ENCODE measurements at places on chromosomes 5 and 9.

DNA sequence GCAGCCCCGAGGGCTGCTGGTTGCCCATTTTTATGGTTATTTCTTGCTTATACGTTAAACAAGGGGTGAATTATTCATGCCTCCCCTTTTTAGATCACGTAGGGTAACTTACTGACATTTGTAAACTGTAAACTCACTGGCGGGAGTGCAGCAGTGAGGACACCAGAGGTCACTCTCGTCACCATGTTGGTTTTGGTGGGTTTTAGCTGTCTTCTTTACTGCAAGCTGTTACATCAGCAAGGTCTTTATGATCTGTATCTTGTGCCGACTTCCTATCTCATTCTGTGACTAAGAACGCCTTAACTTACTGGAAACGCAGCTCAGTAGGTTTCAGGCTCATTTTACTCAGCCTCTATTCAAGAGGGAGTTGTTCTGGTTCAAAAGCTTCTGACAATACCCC is 155.0 kb upstream of the PRDM9 start:
- DNase-seq = no peak

GRCh38 chr9:129996161-129996830 is 46.7 kb downstream of the FNBP1 start:
- no peak for DNase-seq

DNA sequence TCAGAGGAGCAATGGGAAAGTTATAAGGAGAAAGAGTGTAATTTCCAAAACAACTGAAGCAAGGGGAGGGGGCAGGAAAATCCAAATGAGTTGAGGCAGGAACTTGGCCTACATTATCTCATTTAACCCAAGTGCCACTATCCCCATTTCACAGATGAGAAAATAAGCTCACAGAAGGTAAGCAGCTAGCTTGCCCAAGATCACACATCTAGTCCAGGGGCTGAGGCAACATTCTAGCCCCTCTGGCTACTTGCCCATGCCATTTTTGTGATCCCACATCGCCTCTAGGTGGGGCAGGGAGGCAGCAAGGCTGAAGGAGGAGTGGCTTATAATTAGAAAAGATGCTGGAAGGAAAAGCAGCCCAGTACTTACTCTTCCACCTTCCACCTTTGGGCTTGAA is 2.6 kb upstream of the PSIP1 start:
- no peak for DNase-seq

DNA sequence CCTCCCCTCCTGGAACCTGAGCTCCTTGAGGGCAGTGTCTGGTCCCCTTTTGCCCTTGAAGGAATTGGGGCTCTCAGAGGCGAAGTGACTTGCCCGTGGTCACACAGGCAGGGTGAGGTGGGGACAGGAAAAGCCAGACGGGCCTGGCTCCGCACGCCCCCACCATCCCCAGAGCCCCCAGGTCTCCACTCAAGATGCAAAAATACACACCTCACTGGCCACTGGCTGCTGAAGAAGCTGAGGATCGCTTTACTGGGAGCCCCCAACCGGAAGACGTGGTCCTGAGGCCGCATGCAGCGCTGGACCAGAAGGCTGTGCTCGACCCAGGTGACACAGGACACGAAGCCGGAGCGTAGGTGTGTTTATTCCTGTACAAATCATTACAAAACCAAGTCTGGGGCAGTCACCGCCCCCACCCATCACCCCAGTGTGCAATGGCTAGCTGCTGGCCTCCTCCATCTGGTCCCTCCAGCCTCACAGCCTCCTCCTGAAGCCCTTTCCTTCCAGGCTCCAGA is 7.6 kb upstream of the AK1 start:
- no peak for DNase-seq

DNA sequence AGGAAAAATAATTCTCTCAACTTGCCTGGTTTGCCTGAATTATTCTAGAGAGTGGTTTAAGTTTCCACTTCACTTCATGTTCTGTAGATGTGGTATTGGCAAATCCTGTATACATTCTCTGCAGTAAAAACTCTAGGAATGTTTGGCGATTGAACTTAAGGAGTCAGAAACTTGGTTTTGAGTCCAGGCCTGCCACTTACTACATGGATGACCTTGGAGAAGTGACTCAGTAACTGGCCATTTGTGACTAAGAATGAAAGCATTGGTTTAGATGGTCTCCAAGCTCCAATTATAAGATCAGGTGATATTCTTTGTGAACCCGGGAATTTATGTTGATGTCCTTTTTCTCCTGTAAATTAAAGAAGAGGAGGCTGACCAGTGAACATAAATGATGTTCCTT is 233.8 kb downstream of the GAS1 start:
- no peak for DNase-seq

GRCh38 chr9:111118256-111118948 is 80.1 kb upstream of the LPAR1 start:
- DNase-seq = no peak

- DNase-seq = no peak
Measured at GRCh38 chr9:78821126-78821822, 524.3 kb downstream of the PSAT1 start.

DNA sequence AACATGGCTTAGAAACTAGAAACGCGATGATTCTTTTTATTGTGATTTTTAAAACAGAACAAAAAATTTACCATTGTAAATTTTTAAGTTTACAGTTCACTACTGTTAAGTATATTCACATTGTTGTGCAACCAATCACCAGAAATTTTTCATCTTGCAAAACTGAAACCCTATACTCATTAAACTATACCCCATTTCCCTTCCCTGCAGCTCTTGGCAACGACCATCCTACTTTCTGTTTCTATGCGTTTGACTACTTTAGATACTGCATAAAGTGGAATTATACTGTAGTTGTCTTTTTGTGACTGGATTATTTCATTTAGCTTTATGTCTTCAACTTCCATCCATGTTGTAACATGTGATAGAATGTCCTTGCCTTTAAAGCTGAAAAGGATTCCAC is 52.5 kb downstream of the SPOCK1 start:
- no peak for DNase-seq

DNA sequence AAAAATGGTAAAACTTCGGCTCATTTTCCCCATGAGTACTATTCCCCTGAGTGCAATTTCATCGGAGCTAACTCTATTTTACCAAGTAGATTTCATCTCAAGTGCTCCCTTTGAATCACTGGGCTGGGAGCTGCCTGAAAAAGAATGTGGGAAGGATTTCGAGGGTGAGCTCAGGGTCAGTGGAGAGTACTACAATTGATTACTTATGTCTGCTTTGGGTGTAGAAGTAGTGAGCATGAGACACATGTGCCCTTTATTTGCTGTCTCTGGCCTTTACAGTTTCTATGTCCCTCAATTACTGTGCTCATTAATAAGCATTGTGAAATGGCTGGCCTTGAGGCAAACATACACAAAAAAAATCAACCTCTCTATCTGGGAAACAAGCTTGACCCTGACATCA is 172.7 kb upstream of the RFX3 start:
- no peak for DNase-seq

- peak; percentile 2 for DNase-seq
Measured at GRCh38 chr5:147639321-147639720, 129.5 kb upstream of the DPYSL3 start.

DNA sequence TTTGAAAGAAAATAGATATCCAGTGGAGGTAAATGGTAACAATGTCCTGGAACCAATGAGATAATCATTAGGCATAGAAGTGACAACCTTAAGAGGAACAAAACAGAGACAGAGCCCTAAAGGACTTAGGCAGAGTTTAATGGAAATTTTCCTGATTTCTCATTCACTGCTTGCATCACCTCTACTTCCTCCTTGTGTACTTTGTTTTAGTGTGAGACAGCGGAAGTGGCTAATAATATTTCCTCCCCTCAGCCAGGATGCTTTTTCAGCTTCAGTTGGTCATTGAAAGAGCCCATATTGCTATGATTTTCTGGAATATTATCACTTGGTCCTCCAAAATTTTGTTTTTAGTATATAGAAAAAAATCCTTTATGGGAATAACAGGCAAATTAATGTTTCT is 153.4 kb upstream of the MPDZ start:
- no peak for DNase-seq

DNA sequence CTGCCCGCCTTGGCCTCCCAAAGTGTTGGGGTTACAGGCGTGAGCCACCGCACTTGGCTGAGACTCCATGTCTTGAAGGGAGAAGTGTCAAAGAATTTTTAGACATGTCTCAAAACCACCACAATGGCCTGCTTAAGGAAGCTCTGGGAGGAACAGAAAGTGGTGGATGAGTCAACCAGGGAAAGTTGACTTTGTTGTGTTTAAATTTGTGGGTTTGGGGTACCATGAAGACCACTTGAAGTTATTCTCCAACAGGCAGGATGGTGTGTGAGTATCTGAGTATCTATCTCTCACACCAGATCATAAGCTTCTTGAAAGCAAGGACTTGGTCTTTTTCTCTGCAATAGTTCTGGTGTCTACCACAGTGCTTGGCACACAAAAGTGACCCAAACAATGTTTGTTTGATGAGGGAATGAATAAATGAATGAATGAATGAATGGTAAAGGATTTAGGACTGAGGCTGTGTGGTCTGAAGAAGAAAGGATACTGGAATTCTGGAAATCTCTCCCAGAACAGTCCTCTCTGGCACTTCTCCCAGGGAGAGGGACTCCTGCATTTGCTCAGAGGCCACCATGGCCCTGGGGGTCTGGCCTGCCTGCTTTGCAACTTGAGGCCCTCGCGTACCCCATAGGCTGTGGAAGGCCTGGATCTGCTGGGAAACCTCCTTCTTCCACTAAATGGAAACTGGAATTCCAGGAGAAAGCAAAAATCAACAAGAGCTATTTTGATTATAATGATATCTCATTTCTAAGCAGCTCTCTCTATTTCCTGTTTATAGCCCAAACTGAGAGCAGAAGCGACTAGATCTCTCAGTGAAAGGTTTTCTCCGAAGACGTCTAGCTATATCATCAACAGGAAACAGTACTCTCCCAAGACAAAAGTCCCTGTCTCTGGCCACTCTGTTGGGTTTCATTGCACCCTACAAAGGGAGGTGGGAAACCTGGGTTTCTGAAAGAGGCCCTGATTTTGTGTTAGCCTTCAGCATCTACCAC is 187.9 kb downstream of the PALM2AKAP2 start:
- no peak for DNase-seq

- DNase-seq = no peak
Measured at GRCh38 chr9:98215271-98215670, 22.8 kb upstream of the CORO2A start.

- DNase-seq = no peak
Measured at GRCh38 chr5:132325691-132326090, 31.5 kb downstream of the SLC22A4 start.

DNA sequence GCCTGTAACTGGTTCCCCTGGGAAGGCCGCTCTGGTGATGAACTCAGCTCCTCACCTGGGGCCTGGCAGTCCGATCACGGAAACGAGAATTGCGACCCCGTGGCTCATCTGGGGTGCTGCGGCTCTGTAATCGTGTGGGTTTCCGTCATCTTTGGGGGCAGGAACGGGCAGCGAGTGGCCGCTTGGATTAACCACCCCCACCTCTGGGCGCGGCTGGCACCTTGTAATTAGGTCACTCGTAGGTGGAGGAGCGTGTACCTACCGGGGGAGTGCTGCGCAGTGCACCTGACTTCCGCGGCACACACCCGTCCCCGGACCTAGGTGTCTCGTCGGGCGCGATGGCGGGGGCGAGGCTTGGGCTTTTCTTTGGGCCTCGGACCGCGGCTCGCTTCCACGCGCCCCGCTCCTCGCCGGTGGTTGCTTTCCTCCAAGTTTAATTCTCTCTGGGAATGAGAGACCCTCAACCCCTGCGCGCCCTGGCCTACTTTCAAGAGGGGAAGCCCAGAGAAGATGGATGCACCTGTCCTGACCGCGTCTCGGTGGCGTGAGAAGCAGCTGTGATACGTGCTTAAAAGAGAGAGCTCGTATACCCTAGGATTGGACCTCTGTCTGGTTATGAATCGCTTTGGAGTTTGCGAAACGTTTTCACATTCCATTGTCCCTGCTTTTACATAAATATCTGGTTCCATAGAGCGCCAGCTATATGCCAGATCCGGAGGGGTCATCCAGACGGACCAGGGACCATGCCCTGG is 744 bp upstream of the PPP2CA start:
- DNase-seq = no peak

- DNase-seq = no peak
Measured at GRCh38 chr5:154806176-154806575, 44.2 kb downstream of the FAXDC2 start.

DNA sequence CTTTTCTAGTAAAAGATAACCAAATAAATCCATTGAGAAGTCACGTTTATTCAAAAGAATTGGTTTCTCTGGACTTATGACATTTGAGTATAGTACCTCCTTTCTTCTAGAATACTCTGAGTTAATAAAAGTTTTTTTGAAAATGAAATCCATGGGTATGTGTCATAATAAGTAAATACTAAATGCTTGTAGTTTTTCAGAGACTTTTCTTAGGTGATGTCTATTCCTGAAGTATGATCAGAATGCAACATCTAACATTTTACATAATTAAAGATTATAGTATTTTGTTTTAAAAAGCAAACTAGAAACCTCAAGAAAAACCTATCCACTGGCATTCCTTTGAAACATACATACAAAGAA is 63.2 kb downstream of the NFIB start:
- no peak for DNase-seq

All from NCI-H1930 (cell line).